Colonic mucosa (tissue), 4 donors: ENCODE measurements at places on chromosomes 5 and 9. TPM values are rescaled to one million over a fixed set of nuclear protein-coding genes. Genes with fewer than 3 reads are reported as not detected.

- H3K4me1 ChIP-seq = no peaks in the 10 kb centered on the region
- no peak overlapping the region for H3K4me3 ChIP-seq
- H3K36me3 ChIP-seq = no peaks in the 10 kb centered on the region
- H3K27ac ChIP-seq = no peak overlapping the region
- no peaks in the 10 kb centered on the region for H3K27me3 ChIP-seq
- no peak for DNase-seq
These were observed 111.4 kb upstream of the SLC1A3 start for GRCh38 chr5:36494841-36495601.

GRCh38 chr5:151075698-151076331, 5.0 kb downstream of the TNIP1 start:
- H3K36me3 ChIP-seq = no peaks in the 10 kb centered on the region
- DNase-seq = peak; percentile 53
- H3K27ac ChIP-seq = peak overlapping the region; percentile 41
- no peak overlapping the region for H3K4me3 ChIP-seq
- no peaks in the 10 kb centered on the region for H3K27me3 ChIP-seq
- peaks cover 8% of the 10 kb centered on the region for H3K4me1 ChIP-seq

- DNase-seq = no peak
- H3K4me1 ChIP-seq = no peaks in the 10 kb centered on the region
- H3K27me3 ChIP-seq = no peaks in the 10 kb centered on the region
- no peak overlapping the region for H3K4me3 ChIP-seq
- no peak overlapping the region for H3K27ac ChIP-seq
These were observed 4.2 kb downstream of the ABCA1 start for GRCh38 chr9:104923740-104924139.

GRCh38 chr5:134380346-134380745, 9.0 kb downstream of the UBE2B start:
- no peak for DNase-seq
- no peaks in the 10 kb centered on the region for H3K27me3 ChIP-seq
- H3K4me1 ChIP-seq = no peaks in the 10 kb centered on the region
- H3K4me3 ChIP-seq = no peak overlapping the region

GRCh38 chr5:140303966-140304365, 1.1 kb upstream of the PFDN1 start:
- H3K4me3 ChIP-seq = no peak overlapping the region
- no peaks in the 10 kb centered on the region for H3K4me1 ChIP-seq
- H3K36me3 ChIP-seq = no peaks in the 10 kb centered on the region
- no peak overlapping the region for H3K27ac ChIP-seq
- no peak for DNase-seq

DNA sequence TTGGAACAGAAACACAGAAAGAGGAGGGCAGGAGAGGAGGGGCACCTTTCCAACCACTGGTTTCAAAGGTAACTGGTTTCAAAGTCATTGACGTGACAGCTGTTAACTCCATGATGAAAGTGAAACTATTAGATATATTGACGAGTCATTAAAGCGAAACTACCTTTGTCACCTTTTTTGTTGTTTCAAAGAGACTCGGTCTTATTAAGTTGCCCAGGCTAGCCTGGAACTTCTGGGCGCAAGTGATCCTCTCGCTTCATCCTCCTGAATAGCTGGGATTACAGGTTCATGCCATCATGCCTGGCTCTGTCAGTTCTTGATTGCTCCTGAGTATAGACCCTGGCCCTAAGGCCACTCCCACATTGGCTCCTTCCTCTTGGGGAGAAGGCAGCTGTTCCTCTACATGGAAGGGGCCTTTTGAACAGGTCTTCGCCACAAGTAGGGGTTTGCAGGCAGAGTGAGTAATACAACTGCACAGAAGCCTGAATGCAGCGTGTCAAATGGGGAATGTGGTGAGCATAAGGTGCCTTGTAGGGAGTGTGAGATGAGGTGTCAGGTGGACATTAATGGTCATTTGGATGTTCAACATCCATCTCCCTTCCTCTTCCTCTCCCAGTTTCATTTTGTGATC, 3.4 kb upstream of the F12 start:
- H3K4me3 ChIP-seq = no peak overlapping the region
- no peak for DNase-seq
- H3K36me3 ChIP-seq = no peaks in the 10 kb centered on the region
- H3K4me1 ChIP-seq = no peaks in the 10 kb centered on the region

DNA sequence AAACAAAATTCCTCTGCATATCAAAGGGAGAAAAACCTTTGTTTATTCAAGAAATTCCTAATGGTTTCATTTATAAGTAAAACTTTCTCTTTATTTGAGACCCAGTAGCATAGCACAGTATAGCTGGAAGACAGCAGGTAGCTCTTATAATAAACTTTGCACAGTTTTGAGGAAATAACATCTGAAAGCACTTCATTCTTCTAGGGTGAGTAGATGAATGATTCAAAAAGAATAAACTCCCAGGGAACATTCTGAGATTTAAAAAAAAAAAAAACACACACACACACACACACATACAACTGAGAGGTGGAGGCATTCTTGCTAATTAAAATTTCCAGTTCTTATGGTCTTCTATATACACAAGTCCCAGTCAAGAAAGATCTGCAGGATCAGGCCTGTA, 197.3 kb downstream of the BNC2 start:
- no peaks in the 10 kb centered on the region for H3K36me3 ChIP-seq
- no peaks in the 10 kb centered on the region for H3K27me3 ChIP-seq
- H3K4me1 ChIP-seq = no peaks in the 10 kb centered on the region
- no peak overlapping the region for H3K27ac ChIP-seq

DNA sequence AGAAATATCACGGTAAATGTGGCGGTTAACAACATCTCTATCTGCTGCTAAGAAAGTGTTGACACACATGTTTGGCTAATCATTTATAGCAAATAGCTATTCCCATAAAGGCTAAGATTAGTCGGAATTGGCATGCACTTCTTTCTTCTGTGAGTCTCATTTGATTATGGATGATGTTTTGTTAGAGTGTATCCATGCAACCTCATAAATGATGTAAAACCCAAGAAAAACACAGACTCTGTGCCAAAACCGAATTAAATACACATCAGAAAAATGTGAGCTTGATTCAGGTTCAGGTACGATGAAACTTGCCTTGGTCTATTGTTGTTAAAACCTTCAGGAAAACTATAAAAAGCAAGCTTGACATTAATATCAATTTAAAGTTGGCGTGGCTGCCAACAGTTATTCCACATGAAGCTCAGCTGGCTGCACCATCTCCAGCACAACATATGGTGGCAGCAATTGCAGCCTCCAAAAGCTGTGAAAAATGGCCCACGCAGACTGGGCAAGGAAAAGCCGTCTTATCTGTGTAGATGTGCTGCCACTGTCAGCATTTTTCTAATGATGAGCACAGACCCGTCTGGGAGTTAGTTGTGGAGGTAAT, 41.1 kb upstream of the ICE1 start:
- DNase-seq = no peak
- no peak overlapping the region for H3K4me3 ChIP-seq
- no peaks in the 10 kb centered on the region for H3K36me3 ChIP-seq
- H3K27me3 ChIP-seq = no peaks in the 10 kb centered on the region

DNA sequence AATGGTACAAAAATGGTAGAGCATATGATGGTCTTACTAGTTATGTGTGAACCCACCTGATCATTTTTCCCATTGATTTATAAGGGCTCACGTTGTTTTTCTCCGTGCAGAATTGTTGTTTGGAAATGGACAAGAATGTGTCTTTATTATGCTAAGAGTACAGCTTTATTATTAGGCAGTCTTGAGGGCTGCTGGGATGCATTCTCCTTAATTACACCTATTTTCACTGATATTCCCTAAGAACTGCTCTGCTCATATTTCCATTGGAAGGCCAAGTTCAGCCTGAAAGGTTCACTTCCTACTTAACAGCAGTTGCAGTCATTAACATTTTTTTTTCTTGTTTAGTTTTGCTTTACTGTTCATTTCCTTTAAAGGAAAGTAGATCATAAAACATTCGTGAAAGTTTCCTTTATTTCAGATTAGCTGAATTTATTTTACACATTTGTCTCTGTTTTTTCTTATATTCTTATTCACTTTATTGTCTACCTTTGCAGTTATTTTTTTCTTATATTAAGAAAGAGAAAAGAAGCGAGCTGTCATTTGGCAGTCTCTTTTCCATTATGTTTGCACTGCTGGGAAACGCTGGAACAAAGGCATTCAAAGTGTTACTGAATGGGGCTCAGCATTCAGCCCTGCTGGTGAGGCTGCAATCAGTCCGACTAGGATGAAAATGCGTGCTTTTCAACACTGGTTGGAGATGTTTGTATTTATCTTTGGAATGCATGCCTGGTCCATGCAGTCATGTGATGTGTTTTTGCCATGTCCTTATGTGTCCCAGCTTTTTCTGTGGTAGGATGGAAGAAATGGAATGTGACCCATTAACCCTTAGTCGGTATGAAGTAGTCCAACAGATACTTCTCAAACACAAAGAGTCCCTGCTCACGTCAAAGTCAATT, 602.7 kb upstream of the ZNF608 start:
- H3K36me3 ChIP-seq = no peaks in the 10 kb centered on the region
- H3K27ac ChIP-seq = no peak overlapping the region
- no peaks in the 10 kb centered on the region for H3K4me1 ChIP-seq
- H3K27me3 ChIP-seq = no peaks in the 10 kb centered on the region

DNA sequence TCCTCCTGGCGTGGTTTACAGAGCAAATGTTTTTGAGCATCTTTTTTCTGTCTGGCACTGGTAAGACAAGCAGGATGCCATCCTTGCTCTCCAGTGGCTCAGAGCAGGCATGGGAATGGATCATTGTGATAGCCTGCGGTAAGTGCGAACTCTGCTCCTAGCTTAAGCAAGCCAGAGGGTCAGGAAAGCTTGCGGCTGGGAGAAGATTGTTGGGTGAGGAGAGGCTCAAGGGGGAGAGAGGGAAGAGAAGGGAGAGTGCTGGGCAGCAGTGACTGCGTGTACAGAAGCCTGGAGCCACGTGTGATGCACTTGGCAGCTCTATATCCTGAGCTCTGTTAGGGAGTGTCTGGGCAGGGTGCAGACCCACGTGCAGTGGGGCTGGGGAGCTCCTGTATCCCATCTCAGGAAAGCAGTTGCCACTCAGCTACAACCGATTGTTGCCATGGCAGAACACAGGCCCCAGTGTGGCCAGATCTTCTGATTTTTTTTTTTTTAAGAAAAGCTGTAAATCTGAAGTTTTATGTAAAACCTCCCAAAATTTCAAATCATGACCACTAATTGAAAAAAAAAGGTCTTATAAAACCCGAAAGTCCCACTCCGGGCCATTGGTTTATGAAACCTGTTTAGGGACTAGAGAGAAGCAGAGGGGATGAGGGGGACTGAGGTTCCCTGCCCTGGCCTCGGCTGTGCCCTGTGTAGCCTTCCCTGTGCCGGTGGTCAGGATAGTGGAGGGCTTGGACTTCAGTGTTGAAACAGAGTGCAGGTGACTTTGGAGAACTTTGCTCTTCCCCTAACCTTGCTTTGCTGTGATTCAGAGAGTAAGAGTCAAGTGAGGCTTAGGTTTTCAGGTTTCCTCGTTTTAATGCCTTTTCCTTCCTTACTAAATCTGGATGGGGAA, 67.3 kb downstream of the ZNF618 start:
- no peak overlapping the region for H3K4me3 ChIP-seq
- H3K36me3 ChIP-seq = no peaks in the 10 kb centered on the region
- H3K4me1 ChIP-seq = no peaks in the 10 kb centered on the region
- peak; percentile 7 for DNase-seq
- H3K27me3 ChIP-seq = no peaks in the 10 kb centered on the region
- no peak overlapping the region for H3K27ac ChIP-seq

The ASPN gene
- total RNA-seq = 7.6 TPM

The GMCL2 gene
- not detected for total RNA-seq

The ARRDC3 gene
- 37.6 TPM for total RNA-seq

The SLC34A3 gene
- not detected for total RNA-seq

The GFI1B gene
- 1.1 TPM for total RNA-seq

The IL13 gene
- total RNA-seq = not detected
